ENCODE measurements at places on chromosomes 11 and 22. TPM values are rescaled to one million over a fixed set of nuclear protein-coding genes. Genes with fewer than 3 reads are reported as not detected.

The SLC22A8 gene
- not detected for total RNA-seq

The APOBEC3F gene
- 1.7 TPM for total RNA-seq

The OR52E8 gene
- not detected for total RNA-seq

The THRSP gene
- not detected for total RNA-seq

The OR4S2 gene
- not detected for total RNA-seq

The GLYAT gene
- total RNA-seq = not detected

The RHOD gene
- 49.4 TPM for total RNA-seq

Data from A549 treated with GW870086 at 1 μM for 4 hours (cell line).